ENCODE measurements at places on chromosomes 6 and 20. TPM values are rescaled to one million over a fixed set of nuclear protein-coding genes. Genes with fewer than 3 reads are reported as not detected.

OXT gene
- total RNA-seq = not detected

HLA-DQA1 gene
- total RNA-seq = not detected

MDFI gene
- 0.67 TPM for total RNA-seq

TMEM14C gene
- total RNA-seq = 149 TPM

TFAP2A gene
- total RNA-seq = 9.3 TPM

CRIP3 gene
- 0.45 TPM for total RNA-seq

NKX2-2 gene
- not detected for total RNA-seq

PRKN gene
- total RNA-seq = not detected

ISM1 gene
- total RNA-seq = 0.24 TPM

TNFRSF6B gene
- total RNA-seq = 0.97 TPM

RAET1E gene
- total RNA-seq = 2.8 TPM

VSTM2L gene
- 18.5 TPM for total RNA-seq

PLA2G7 gene
- total RNA-seq = 0.06 TPM

NKAIN4 gene
- 5.6 TPM for total RNA-seq

ZSCAN9 gene
- 6.9 TPM for total RNA-seq

ANGPT4 gene
- total RNA-seq = 0.02 TPM

SCUBE3 gene
- 0.05 TPM for total RNA-seq

PGK2 gene
- not detected for total RNA-seq

CASS4 gene
- 0.12 TPM for total RNA-seq

TAB2 gene
- total RNA-seq = 27.5 TPM

FGD2 gene
- total RNA-seq = not detected

Measured in A549 treated with Hydrocortisone at 1 μM for 4 hours (cell line).